A549 treated with RU486 at 1 μM for 4 hours (cell line): ENCODE measurements at places on chromosomes 7 and 10. TPM values are rescaled to one million over a fixed set of nuclear protein-coding genes. Genes with fewer than 3 reads are reported as not detected.

Gene GARIN1A
- total RNA-seq = 0.42 to 1.4 TPM (median 0.71 TPM) in 5 replicates

Gene AGR2
- 94.2 to 178 TPM (median 155 TPM) in 5 replicates for total RNA-seq

Gene TRPV6
- not detected in 5 replicates for total RNA-seq

Gene AKR1D1
- total RNA-seq = not detected in 5 replicates

Gene CXCL12
- total RNA-seq = 0.15 to 0.17 TPM in 2 of 5 replicates, not detected in the others

Gene ZNF775
- total RNA-seq = 3.8 to 7.4 TPM (median 6.1 TPM) in 5 replicates

Gene CLRN3
- 0.23 TPM in 1 of 5 replicates, not detected in the others for total RNA-seq

Gene SLC18A3
- total RNA-seq = not detected in 5 replicates

Gene RBM20
- 1.4 to 1.8 TPM (median 1.6 TPM) in 5 replicates for total RNA-seq

Gene VWDE
- total RNA-seq = 0.18 to 0.99 TPM (median 0.40 TPM) in 5 replicates

Gene PLCE1
- total RNA-seq = 5.1 to 6.2 TPM (median 5.6 TPM) in 5 replicates

Gene EIF5AL1
- total RNA-seq = 2.1 to 3.7 TPM (median 3.1 TPM) in 5 replicates

Gene STEAP2
- 2.8 to 4.2 TPM (median 3.7 TPM) in 5 replicates for total RNA-seq

Gene PRKCQ
- 4.1 to 5.4 TPM (median 4.5 TPM) in 5 replicates for total RNA-seq

Gene ARHGAP21
- 41.0 to 70.6 TPM (median 55.4 TPM) in 5 replicates for total RNA-seq

Gene TMEM176B
- total RNA-seq = 0.20 TPM in 1 of 5 replicates, not detected in the others

Gene NAMPT
- total RNA-seq = 117 to 197 TPM (median 127 TPM) in 5 replicates

Gene SLC35G1
- total RNA-seq = 6.1 to 11.2 TPM (median 9.4 TPM) in 5 replicates

Gene PIK3CG
- total RNA-seq = not detected in 5 replicates

Gene IFIT1B
- not detected in 5 replicates for total RNA-seq

Gene WIPF3
- total RNA-seq = 0.53 to 0.78 TPM (median 0.58 TPM) in 5 replicates

Gene CPA4
- 6.5 to 9.6 TPM (median 6.8 TPM) in 5 replicates for total RNA-seq

Gene ADIRF
- total RNA-seq = 0.21 TPM in 1 of 5 replicates, not detected in the others

Gene TAS2R4
- total RNA-seq = 0.09 to 0.27 TPM (median 0.15 TPM) in 5 replicates

Gene MPP7
- 0.06 to 0.23 TPM (median 0.10 TPM) in 3 of 5 replicates, not detected in the others for total RNA-seq

Gene GRM8
- total RNA-seq = 0.24 TPM in 1 of 5 replicates, not detected in the others

Gene EPHA1
- total RNA-seq = not detected in 5 replicates

Gene ZCCHC24
- total RNA-seq = 2.6 to 5.0 TPM (median 4.7 TPM) in 5 replicates

Gene GPR37
- total RNA-seq = 0.53 to 0.79 TPM (median 0.72 TPM) in 5 replicates

Gene ADCY1
- total RNA-seq = 1.3 to 2.7 TPM (median 2.2 TPM) in 5 replicates

Gene PDE6C
- not detected in 5 replicates for total RNA-seq

Gene SKIDA1
- total RNA-seq = 0.87 to 1.6 TPM (median 1.3 TPM) in 5 replicates

Gene TEX47
- total RNA-seq = not detected in 5 replicates

Gene MYO3A
- not detected in 5 replicates for total RNA-seq

Gene AASS
- 0.05 to 0.12 TPM (median 0.06 TPM) in 4 of 5 replicates, not detected in the other for total RNA-seq

Gene ADCYAP1R1
- total RNA-seq = 0.05 to 0.12 TPM (median 0.08 TPM) in 3 of 5 replicates, not detected in the others

Gene PILRA
- 3.3 to 6.0 TPM (median 5.8 TPM) in 5 replicates for total RNA-seq

Gene POLR1F
- 11.7 to 16.8 TPM (median 16.5 TPM) in 5 replicates for total RNA-seq

Gene VAX1
- 1.2 to 1.7 TPM (median 1.4 TPM) in 5 replicates for total RNA-seq

Gene ZNF503
- 8.8 to 14.5 TPM (median 13.8 TPM) in 5 replicates for total RNA-seq

Gene ZNF783
- 5.1 to 6.8 TPM (median 5.8 TPM) in 5 replicates for total RNA-seq

Gene CYP26A1
- 2.1 to 4.0 TPM (median 2.5 TPM) in 5 replicates for total RNA-seq

Gene FAM24B
- 12.9 to 17.7 TPM (median 14.5 TPM) in 5 replicates for total RNA-seq

Gene FZD8
- 4.8 to 8.7 TPM (median 7.4 TPM) in 5 replicates for total RNA-seq

Gene FAM180A
- total RNA-seq = not detected in 5 replicates

Gene PON1
- total RNA-seq = 0.44 to 1.0 TPM (median 0.66 TPM) in 5 replicates

Gene C10orf90
- 2.7 to 3.8 TPM (median 3.7 TPM) in 5 replicates for total RNA-seq

Gene PLEKHA1
- total RNA-seq = 11.7 to 24.1 TPM (median 22.5 TPM) in 5 replicates

Gene ZMIZ1
- 54.7 to 68.0 TPM (median 62.1 TPM) in 5 replicates for total RNA-seq

Gene C1GALT1
- total RNA-seq = 22.7 to 40.4 TPM (median 33.6 TPM) in 5 replicates

Gene AGBL3
- 0.66 to 1.5 TPM (median 1.1 TPM) in 5 replicates for total RNA-seq

Gene FBXO24
- 0.21 to 0.27 TPM (median 0.27 TPM) in 3 of 5 replicates, not detected in the others for total RNA-seq

Gene THSD7A
- 1.3 to 3.3 TPM (median 2.6 TPM) in 5 replicates for total RNA-seq

Gene CRHR2
- 0.05 TPM in 1 of 5 replicates, not detected in the others for total RNA-seq

Gene KLF14
- 0.05 to 0.06 TPM in 2 of 5 replicates, not detected in the others for total RNA-seq

Gene UPF2
- total RNA-seq = 12.5 to 19.4 TPM (median 16.2 TPM) in 5 replicates

Gene TNPO3
- total RNA-seq = 40.5 to 47.2 TPM (median 44.4 TPM) in 5 replicates

Gene NRG3
- total RNA-seq = not detected in 5 replicates
